Right lobe of liver (tissue), 6 donors: ENCODE measurements at places on chromosomes 3 and 15. TPM values are rescaled to one million over a fixed set of nuclear protein-coding genes. Genes with fewer than 3 reads are reported as not detected.
A peak's percentile ranks its signal among the peaks of the same experiment; 100 is the strongest.

DNA sequence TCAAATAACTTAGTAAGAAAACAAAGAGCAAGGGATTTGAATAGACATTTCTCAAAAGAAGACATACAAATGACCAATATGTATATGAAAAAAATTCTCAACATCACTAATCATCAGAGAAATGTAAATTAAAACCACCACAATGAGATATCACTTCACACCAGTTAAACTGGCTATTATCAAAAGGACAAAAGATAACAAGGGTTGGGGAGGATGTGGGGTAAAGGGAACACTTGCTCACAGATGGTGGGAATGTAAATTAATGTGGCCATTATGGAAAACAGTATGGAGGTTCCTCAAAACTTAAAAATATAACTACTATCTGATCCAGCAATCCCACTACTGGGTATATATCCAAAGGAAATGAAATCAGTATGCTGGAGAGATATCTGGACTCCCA lies 46.0 kb upstream of the RYK start:
- H3K27ac ChIP-seq: no peak overlapping the region
- no peaks in the 10 kb centered on the region for H3K27me3 ChIP-seq

DYNLT2B gene
- total RNA-seq: 2.6 TPM

GRCh38 chr3:164460851-164461250 lies 617.4 kb downstream of the SI start:
- DNase-seq: no peak
- H3K4me1 ChIP-seq: no peaks in the 10 kb centered on the region
- no peak overlapping the region for H3K27ac ChIP-seq
- no peak overlapping the region for H3K4me3 ChIP-seq

CSTA gene
- 11.6 TPM for total RNA-seq

- no peak overlapping the region for H3K4me3 ChIP-seq
- no peaks in the 10 kb centered on the region for H3K27me3 ChIP-seq
- no peak for DNase-seq
- H3K27ac ChIP-seq: no peak overlapping the region
These were observed 28.5 kb downstream of the TBC1D23 start for GRCh38 chr3:100289339-100289738.

ACP3 gene
- 0.12 TPM for total RNA-seq

DNA sequence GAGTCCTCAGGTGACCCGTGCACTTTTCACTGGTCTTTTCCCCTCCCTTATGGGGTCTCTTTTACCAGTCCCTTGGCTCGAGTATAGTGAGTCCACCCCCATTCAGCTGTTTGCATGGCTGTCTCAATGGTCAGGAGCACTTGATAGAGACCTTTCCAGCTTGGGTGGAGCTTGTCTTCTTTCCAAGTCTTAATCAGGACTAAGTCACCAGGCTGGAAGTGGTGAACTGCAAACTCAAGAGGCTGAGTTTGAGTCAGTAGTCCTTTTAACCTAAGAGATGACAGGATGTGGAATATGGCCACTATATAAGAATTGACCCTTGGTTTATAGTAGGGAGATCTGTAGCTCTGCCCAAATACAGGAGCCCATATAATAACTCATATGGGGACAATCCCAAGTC lies 279.7 kb downstream of the PYDC2 start:
- no peak overlapping the region for H3K27ac ChIP-seq
- H3K4me3 ChIP-seq: no peak overlapping the region
- no peak for DNase-seq

DNA sequence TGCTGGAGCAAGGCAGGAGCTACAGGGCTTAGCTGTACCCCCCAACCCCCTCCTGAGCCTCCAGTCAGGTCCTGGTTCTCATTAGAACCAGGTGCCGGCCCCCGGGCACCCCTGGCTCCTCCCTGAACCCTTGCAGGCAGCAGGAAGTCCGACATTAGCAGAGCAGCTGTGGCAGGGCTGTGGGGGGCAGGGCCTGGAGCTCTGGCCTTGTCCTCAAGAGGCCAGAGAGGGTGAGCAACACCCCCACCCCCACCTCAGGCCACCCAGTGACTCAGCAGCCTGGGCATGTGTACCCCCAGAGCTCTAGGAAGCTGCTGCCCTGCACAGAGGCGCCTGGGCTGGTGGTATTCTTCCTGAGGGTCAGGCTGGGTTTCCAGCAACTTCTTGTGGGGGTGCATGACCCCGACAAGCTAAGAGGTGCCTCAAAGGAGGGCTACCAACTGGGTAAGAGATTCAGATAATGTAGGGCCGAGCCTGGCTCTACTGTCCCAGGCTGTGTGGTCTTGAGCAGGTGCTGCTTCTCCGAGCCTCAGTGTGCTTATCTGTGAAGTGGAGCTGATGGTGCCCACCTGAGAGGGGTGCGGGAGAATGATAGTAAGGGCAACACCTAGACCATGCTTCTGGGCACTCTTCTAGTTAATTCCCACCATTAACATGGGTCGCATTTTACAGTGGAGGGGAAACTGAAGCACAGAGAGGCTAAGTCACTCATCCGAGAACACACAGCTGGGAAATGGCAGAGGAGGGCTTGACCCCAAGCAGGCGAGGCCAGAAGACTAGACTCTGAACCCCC lies 16.0 kb downstream of the H1-8 start:
- DNase-seq: no peak
- no peak overlapping the region for H3K4me3 ChIP-seq
- H3K4me1 ChIP-seq: no peaks in the 10 kb centered on the region
- H3K27ac ChIP-seq: no peak overlapping the region

- no peaks in the 10 kb centered on the region for H3K36me3 ChIP-seq
- H3K27me3 ChIP-seq: no peaks in the 10 kb centered on the region
- no peak for DNase-seq
- H3K4me1 ChIP-seq: no peaks in the 10 kb centered on the region
These were observed 127.8 kb downstream of the RBMS3 start for GRCh38 chr3:29408676-29409075.

- H3K4me1 ChIP-seq: peaks cover 15% of the 10 kb centered on the region
- no peak for DNase-seq
- H3K27me3 ChIP-seq: no peaks in the 10 kb centered on the region
- H3K36me3 ChIP-seq: no peaks in the 10 kb centered on the region
These were observed 291.7 kb downstream of the FAM43A start for GRCh38 chr3:194977356-194977755.

GRCh38 chr3:146640955-146641867 lies 36.1 kb upstream of the PLSCR5 start:
- H3K4me3 ChIP-seq: no peak overlapping the region
- H3K27me3 ChIP-seq: no peaks in the 10 kb centered on the region
- no peak for DNase-seq

DNA sequence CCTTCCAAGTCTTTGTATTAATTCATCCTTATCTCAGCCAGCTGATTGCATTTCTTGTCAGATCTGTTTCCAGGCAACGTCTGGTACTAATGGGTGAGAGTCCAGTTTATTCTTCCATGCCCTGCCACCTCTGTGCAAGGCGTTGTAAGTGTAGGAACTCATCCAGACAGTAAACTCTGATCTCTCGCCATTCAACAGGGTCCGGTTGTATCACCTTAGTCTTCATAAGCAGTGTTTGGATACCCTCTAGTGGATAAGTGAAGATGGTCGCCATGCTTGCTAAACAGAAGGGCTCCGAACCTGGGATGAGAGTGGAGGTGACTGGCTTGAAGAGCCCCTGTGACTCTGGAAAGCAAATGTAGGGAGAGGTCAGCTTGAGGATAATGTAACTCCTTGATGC lies 51.6 kb upstream of the CMTM7 start:
- H3K27me3 ChIP-seq: no peaks in the 10 kb centered on the region
- H3K4me3 ChIP-seq: no peak overlapping the region

GRCh38 chr3:150545419-150546225 lies 674 bp downstream of the SERP1 start:
- peak; percentile 62 for DNase-seq
- peak overlapping the region; percentile 90 for H3K4me3 ChIP-seq
- H3K27ac ChIP-seq: peak overlapping the region; percentile 99

BFSP2 gene
- total RNA-seq: not detected

DNA sequence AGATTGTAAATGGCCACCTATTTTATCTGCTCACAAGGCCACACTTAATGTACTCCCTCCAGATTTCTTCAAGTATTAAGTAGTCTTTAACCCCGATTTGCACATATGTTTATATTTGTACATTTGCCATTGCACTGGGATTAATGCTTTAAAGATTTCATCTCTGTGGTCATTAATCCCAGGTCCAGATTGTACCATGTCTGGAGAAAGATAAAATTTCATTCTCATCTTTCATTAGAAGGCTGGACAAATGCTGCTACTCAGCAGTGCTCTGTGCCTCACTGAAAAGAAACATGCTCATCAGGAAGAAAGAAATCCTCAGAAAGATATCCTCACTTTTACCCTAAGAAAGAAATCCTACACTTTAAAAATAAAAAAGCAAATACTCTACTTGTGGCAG lies 62.5 kb upstream of the LRRC3B start:
- H3K4me1 ChIP-seq: no peaks in the 10 kb centered on the region
- no peaks in the 10 kb centered on the region for H3K27me3 ChIP-seq
- no peak for DNase-seq
- no peak overlapping the region for H3K4me3 ChIP-seq

- H3K36me3 ChIP-seq: no peaks in the 10 kb centered on the region
- H3K27ac ChIP-seq: no peak overlapping the region
- H3K4me3 ChIP-seq: no peak overlapping the region
- no peaks in the 10 kb centered on the region for H3K27me3 ChIP-seq
- no peaks in the 10 kb centered on the region for H3K4me1 ChIP-seq
These were observed 19.4 kb upstream of the IQCF6 start for GRCh38 chr3:51798411-51798963.

DNA sequence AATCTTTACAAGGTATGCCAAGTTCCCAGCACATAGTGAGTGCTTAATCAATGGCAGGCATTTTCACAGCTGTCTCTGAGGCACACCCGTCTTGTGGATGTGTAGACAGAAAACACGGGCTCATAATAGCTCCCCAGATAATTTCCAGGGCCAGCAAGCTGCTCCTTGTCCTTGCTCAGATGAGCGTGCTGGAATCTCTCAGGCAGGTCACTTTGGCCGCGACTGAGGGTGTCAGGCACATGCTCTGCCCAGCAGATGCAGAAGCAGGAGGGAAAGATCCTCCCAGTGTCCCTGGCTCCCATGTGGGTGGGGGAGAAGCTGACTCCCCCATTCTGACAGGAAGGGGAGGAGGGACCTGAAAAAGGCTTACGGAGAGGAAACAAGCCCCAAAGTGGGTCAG lies 35.6 kb upstream of the SLC6A1 start:
- no peak for DNase-seq
- no peak overlapping the region for H3K27ac ChIP-seq
- no peaks in the 10 kb centered on the region for H3K4me1 ChIP-seq

DNA sequence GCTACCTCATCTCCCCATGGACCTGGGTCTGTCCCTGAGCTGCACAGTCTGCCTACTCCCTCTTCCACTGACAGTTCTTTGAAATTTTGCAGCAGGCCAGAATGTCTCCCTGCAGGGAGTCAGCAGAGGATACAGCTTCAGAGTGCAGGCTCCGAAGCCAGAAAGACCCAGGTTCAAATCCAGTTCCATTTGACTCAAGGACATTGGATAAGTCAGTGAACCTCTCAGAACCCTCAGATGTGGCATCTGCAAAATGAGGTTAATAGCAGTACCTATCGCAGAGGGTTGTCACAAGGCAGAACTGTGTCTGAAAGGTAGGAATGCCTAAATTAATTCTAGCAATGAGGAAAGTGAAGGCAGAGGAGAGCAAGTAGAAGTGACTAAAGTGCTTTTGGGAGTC lies 244.4 kb upstream of the TRIM42 start:
- H3K36me3 ChIP-seq: no peaks in the 10 kb centered on the region
- H3K4me3 ChIP-seq: no peak overlapping the region
- no peaks in the 10 kb centered on the region for H3K4me1 ChIP-seq

GRCh38 chr3:73094129-73094528 lies 32.7 kb downstream of the EBLN2 start:
- no peaks in the 10 kb centered on the region for H3K4me1 ChIP-seq
- DNase-seq: no peak
- H3K27ac ChIP-seq: no peak overlapping the region
- H3K27me3 ChIP-seq: no peaks in the 10 kb centered on the region
- no peaks in the 10 kb centered on the region for H3K36me3 ChIP-seq

- H3K27ac ChIP-seq: peak overlapping the region; percentile 100
- H3K36me3 ChIP-seq: no peaks in the 10 kb centered on the region
- peak; percentile 71 for DNase-seq
- no peaks in the 10 kb centered on the region for H3K4me1 ChIP-seq
These were observed 3.2 kb downstream of the ANP32A start for GRCh38 chr15:68817304-68818065.
